ENCODE measurements at places on chromosomes 7 and 10.

DNA sequence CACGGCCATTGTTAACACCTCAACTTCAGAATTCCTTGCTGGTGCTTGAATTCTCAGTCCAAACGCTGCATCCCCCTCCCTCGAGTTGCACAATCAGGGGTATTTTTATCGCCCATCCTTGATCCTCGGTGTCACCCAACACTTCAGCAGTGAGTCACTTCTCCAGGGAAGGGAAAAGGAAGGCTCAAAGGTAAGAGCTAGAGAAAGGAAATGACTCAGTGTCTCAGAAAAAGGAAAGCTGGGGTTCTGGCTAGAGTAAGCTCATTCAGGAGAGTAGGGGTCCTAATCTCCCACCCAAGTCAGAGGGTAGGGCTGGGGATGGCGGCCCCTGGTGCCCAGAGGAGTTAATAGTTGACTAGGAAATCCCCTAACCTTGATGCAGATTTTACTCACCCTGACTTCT is 39.8 kb upstream of the TRIM8 start:
- no peak for DNase-seq

DNA sequence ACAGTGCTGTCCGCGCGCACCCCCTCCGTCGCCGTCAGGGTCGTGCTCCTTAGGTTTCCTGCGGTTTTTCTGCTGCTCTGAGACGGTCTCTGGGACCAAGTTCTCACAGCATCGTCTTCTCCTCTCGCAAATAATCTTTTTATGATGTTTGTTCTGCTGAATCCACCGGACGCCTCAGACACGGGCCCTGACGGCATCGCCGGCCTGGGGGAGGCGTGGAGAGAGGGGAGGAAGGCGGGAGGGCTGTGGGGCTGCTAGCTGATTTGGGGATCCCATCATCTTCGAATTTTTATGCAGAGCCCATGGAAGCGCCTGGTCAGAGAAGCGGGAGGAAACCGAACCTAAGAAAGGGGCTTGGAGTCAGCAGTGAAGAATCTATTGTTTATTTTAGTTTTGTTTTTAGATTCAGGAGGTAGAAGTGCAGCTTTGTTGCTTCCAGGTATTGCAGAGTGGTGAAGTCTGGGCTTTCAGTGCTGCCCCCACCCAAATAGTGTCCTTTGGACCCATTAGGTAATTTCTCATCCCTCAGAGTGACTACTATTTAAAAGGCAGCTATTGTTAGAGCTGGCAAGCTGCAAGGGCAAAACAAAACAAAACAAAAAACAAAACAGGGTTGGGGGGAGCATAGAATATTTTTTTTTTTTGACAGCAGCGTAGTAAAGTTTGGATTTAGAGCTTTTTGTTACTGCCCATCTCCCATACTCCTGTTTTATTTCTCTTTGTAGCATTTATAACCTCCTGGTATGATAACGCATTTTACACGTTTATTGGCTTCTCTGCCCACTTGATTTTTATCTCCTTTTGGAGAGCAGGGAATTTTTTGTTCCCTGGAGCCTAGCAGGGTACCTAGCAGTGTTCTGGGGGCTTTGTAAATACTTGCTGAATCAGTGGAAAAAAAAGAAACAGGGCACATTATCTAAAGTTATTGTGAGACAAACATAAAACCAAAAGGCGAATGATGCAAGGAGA is 92.6 kb downstream of the SPAG6 start:
- DNase-seq = peak; percentile 20

DNA sequence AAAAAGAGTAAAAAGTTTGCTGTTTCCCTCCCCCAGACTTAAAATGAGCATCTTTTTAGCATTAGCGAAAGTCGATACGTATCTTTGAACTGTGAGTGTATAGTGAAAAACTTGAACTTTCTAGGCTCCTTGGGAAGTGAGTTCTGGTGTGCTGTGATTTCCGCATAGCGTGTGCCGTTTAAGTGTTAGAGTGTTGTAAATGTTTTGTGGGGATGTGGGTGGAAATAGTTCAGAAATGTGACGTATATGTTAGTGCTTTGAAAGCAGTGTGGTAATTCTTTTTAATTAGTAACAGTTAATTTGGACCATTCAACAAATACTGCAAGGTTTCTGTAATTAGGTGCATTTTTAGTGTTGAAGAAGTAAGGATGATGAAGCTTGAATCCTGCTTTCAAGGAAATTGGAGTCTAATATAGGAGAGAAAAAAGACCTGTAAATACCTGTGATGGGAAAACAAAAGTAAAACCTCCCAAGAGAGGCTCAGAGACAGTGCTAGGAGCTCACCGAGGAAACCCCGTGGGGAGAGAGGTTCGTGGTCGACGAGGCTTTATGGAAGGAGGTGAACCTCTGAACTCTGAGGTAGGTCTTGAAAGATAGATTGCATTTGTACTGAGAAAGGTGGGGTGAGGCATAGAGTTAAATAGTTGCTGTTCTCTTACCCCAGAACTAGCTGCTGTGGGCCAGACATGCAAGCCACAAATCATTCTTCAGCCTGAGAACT is 40.8 kb downstream of the RBM33 start:
- DNase-seq = no peak

- DNase-seq = no peak
Observed at GRCh38 chr10:104806801-104807200, 165.7 kb downstream of the SORCS3 start.

GRCh38 chr10:62464308-62464707 is 90.1 kb downstream of the ZNF365 start:
- DNase-seq = no peak

DNA sequence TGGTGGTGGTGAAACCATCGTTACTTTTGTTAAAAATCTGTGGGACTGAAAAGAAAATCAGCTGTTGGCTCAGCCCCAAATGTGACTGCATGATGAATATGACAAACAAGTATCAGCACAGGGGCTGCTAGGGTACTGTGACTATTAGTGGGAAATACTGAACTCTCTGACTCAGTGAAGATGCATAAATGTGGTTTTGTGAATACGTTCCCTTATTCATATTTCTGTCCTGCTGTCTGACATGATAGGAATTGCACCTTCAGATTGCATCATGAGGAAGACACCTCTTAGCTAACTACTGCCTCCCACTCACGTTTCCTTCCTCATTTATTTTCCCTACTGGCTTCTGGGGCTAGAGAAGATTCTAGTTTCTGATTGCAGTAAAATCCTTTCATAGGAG is 1.4 kb downstream of the CLEC5A start:
- DNase-seq = no peak

DNA sequence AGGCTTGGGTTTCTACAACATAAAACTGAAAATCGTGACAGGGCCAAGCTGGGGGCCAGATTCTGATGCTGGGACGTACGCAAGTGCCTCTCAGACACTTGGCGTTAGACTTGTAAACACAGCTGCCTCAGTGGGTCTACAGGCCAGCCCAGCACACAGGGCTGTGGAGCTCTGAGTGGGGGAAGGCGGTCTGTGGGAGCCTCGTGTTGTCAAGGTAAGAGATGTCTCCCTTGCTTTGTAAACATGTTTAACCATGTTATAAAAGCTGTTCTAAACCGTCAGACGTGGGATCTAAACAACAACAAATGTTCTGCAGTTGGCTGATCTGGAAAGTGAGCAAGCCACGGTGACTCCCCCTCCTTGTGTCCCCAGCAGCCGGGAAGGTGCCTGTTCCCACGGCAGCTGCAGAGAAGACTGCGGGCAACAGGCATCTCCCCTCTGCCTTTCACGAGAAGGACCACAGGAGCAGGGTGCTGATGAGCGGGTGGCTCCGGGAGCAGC is 67.8 kb downstream of the ZRANB1 start:
- no peak for DNase-seq

DNA sequence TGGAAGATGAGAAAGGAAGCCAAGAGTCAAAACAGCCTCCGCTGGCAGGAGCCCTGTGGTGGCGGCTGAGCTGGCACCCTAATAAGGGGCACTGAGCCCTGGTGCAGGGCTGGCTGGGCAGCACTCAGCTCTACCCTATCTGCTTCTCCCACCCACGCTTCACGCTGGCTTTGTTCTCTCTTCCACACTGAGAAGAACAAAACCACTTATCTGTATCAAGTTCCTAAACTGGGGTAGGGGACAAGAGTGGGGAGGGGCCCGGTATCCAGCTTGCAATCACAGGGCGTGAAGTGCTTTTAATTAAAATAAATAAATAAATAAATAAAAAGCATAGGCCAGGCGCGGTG is 52.1 kb downstream of the FAM53B start:
- no peak for DNase-seq

GRCh38 chr10:79403441-79404230 is 41.8 kb downstream of the ZCCHC24 start:
- no peak for DNase-seq

DNA sequence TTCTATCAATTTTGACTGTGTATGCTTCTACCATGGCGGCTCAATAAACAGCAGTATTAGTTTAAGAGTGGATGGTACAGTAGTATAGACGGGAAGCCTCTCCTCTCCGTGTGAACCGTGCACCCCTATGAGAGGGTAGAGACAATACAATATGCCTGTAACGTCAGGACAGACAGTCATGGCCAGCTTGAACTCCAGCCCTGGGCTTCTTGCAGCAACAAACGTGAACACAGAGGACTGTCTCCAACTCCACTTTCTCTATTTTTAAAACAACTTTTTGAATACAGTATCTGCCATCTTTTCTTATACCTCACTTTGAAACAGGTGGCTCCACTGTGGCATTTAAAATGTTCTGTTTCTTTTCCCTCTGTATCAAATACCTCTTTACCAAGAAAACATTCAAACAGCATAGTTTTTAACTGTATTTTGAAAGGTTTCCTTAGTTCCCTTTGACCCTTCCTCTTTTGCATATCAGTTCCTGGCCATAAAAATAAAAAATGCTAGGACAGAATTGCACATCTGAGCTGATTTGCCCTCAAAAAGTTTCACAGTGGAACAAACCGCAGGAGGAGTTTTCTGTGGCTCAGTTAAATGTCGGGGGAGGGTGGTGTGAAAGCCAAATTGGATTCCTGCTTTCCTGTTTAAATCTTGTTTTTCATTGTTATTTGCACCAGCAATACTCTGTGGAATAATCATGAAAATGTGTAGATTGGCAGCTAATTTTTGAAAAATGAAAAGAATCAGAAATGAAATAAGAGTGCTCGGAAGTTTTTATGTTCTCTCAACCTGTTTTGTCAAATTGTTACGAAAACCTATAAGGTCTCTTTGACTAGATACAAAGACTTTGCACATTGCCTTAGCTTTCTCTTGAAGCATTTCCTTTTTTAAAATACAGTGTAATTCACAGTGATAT is 8.0 kb downstream of the IKZF1 start:
- no peak for DNase-seq

DNA sequence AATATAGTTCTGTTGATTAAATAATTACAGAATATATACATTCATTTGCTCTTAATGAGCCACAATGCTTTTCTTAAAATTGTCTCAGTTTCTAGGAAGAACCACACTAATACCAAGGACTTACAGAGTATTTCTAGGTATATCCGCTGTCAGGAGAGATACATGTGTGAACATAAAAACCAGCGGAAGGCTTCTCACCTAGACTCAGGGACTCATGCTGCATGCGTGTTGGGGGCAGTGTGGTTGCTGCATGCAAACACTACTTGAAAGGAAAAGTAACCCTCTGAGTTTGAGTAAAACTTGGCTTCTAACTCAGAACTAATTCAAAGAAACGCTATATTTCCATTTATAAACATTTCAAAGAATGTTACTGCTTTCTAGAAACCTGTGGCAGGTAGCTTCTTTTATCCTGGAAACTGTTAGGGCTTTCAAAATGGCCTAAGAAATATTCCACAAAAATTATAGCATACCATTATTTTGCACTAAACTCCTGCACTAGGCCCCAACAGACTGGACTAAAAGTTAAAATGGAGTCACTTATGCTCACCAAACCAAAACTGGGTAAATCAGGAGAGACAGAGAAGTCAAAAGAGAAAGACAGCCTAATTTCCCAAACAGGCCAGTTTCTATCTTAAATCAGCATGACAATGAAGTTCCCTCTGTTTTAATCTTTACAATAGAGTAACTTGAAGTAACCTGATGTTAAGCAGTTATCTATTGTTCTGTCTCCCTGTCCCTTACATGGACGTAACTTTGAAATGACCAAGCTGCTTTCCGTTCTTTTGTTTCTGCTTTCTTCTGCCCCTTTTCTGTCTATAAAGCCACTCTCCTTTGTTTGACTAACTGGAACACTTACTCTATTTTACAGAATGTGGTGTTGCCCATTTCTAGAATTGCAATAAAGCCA is 95.2 kb upstream of the FAM133B start:
- peak; percentile 26 for DNase-seq

DNA sequence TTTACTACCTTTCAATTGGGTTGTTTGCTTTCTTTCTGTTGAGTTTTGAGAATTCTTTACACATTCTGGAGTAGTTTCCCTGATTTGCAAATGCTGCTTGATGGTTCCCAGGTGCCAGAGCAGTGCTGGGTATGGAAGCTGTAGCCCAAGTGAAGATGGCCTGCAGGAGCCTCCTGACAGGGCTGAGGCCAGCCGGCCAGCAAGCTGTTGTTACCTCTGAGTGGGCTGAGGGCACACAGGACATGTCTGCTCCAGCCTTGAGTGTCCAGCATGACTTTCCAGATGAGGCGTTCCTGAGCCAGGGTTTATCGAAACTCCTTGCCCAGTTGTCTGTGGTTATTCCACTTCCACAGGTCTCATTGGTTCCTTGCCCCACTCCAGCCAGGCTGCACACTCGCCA is 164.6 kb upstream of the TNS3 start:
- DNase-seq = no peak

- no peak for DNase-seq
Observed at GRCh38 chr10:112374724-112375541, 1.0 kb downstream of the ACSL5 start.

DNA sequence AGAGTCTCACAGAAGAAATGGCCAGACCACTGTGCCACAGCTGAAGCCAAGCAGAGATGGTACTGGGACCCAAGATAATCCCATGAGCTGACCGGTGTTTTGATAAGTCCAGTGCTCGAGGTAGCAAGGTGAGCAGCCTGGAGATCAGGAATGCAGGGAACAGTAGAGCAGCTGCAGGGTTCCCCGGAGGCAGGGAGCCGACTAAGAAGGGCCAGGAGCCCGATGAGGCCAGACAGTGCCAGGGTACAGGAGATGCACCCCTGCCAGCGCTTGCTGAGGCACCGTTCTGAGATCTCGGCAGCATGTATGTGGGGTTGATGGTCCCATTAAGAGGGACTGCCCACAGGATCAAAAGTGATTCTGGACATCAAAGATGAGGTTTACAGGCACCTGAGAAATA is 47.1 kb downstream of the VSTM4 start:
- no peak for DNase-seq

DNA sequence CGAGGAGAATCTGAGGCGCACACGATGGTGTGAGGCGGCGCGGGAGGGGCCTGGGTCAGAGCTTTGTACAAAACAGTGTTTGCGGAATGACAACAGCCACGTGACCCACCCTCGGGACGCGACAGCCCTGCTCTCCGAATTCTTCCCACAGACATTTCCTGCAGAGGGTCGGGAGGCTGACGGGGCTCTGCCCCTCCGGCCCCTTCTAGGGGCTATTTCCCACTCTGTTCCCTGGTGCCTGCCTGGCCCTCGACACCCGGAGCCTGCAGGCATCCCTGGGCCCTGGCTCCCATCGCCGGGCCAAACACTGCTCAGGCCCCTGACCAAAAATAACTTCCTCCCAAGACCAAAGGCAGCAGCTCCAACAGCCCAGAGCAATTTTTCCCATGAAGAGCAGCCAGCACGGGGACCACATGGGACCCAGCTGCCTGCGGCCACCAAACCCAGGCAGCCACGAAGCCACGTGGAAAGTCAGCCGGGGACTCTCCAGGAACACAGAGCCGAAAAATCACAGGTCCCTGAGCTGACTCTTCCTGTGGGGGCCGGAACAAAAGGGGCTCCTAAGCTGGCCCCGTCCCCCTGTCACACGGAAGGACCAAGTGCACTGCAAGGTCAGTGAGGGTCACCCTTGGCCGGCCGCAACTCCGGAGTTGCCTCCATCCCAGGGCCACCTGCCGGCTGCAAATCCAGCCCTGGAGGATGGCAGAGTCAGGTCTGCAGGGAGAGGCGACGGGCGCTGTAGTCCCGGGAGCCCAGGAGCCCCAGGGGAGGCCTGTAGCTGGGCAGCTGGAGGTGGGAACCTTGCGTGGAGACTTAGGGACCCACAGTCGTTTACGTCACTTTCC is 42.0 kb downstream of the PAPOLB start:
- no peak for DNase-seq
